Fibroblast of the aortic adventitia (primary cell): ENCODE measurements at places on chromosomes 12 and 14.
A peak's percentile ranks its signal among the peaks of the same experiment; 100 is the strongest.

DNA sequence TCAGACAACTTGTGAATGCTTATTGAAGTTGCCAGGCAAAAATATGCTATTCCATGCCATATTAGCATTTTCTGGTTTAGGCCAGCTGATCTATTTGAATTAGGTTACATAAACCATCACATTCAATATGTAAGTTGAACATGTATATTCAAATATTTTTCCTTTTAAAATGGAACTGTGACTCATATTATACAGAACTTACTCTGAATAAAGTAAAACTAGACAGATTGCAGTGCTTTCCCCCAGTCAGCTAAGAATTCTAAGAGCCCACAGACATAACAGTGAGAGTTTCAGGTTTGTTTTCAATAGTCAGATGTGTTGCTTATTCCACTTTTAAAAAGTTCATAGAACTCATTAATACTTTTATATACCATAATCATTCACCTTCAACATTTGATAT lies 119.8 kb downstream of the MGST1 start:
- DNase-seq: no peak

DNA sequence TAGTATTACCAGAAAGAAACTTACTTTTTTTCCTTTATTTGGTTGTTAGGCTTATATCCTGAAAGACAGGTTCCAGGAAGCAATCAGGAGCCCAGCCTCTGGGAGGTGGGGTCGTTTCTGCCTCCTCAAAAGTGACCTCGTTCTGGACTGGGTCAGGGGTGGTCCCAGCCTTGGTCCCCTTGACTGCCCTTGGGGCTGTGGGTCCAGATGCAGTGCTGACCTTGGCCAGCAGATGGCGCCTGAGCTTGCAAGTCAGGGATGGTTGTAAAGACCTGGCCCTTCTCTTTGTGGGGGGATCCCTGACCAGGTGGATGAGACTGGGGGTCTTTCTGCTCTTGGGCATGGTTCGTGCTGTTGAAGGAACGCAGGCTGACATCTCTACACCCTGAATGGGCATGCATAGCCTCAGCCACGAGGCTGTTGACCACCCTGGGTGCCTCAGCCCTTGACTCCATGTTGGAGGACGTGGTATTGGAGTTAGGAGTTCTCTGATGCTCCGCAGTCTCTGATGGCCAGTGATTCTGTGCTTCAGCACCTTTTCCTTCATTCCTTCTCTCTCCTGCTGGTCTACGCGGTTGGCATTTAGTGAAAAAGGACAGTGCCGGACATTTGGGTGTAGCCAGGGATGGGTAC lies 62.4 kb downstream of the ADCK1 start:
- DNase-seq: peak; percentile 69

DNA sequence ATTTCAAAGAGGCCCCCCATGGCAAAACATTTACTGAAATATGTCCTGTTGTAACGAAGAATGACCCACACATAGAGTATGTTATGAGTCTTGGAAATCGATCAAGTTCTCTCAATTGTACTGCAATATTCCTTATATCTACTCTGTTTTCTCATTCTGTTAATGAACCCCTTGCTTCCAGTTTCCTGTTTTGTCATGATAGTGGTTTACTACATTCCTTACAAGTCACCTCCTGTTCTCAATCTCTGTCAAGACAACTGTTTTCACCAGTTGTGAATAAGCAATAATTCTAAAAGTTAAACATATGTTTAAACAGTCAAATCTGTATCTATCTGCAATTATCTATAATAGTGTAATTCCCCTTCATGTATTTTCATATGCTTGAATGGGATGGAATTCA lies 16.4 kb upstream of the ARID2 start:
- peak; percentile 15 for DNase-seq

- no peak for DNase-seq
These were observed 331.8 kb downstream of the TMEM132D start for GRCh38 chr12:129571901-129572494.

DNA sequence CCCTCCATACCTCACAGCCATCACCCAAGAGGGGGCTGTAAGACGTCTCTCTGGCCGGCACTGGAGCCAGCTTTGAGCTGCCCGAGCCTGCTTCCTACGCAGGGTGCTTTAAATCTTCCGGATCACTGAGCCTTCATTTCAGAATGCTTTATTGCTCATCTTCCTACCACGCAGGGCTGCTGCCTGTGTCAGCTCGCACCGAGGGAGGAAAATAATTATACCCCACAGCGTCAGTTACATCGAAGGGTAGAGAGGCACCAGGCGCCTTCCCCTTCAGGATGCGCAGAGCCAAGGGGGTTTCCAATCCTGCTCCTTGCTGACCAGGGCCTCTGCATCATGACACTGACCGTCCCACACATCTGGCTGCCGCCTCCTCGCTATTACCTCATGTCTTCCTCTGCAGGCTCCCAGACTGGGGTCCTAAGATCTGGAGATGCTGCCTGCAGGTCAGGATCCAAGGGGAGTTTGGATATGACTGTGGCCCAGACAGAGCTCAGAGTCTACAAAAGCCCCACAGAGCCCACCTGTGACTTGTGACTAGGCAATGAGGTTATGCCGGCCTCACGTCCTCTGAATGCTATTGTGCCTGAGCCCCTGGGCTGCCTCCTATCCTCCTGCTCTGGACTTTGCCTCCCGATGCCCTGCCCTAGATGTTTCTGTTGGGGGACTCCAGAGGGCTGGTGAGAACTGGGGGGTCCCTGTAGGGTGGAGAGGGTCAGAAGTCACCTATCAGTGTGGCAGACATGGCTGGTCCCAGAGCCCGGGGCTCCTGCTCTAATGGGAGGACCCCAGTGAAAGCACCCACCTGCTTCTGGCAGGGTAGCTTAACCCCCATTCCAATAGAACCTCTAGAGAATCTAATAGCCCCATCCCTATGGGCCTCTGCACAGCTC lies 220.3 kb upstream of the RTL1 start:
- DNase-seq: no peak

DNA sequence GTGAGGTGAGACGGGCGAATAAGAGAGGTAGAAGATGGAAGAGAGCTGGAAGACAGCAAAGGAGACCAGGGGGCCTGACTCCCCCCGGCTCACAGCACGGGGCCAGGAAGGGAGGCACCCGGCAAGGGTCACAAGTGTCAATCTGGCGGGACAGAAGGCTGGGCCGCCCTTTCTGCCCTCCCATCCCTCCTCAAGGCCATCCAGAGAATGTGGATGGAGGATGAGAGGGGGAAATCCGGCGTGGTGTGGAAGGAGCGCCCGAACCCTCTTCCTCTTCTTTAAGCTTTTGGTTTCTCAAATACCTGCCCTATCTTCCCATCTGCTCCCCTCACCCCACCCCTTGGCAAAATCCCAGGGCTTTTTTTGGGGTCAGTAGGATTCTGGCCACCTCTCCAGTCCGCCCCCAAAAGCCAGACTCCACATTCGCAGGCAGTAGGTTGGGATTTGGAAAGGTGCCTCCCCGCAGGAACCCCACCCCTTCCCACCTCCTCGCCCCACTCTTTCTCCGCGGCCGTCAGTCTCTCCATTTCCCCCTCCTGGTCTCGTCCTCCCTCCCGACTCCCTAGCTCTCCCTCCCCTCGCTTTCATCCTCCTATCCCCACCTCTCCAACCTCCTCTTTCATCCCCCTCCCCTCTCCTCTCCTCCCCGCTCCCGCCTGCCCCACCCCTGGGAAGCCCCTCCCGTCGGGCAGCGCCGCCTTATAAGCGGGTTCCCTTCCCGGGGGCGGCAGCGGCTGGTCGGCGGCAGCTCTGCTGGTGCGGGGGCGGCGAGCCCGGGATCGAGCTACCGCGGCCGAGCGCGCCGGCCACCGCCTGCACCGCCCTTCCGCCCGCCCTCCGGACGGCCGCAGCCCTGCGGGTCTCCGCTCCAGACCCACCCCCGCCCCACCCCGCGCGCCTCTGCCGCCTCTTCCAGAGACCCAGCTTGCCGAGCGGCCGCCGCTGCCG lies at the start of gene PTMS:
PTMS (plus strand) TSS at position 730 of the 948 bp plus-strand sequence. CDS start 343 bp downstream, outside the sequence.
- DNase-seq: peak; percentile 94

DNA sequence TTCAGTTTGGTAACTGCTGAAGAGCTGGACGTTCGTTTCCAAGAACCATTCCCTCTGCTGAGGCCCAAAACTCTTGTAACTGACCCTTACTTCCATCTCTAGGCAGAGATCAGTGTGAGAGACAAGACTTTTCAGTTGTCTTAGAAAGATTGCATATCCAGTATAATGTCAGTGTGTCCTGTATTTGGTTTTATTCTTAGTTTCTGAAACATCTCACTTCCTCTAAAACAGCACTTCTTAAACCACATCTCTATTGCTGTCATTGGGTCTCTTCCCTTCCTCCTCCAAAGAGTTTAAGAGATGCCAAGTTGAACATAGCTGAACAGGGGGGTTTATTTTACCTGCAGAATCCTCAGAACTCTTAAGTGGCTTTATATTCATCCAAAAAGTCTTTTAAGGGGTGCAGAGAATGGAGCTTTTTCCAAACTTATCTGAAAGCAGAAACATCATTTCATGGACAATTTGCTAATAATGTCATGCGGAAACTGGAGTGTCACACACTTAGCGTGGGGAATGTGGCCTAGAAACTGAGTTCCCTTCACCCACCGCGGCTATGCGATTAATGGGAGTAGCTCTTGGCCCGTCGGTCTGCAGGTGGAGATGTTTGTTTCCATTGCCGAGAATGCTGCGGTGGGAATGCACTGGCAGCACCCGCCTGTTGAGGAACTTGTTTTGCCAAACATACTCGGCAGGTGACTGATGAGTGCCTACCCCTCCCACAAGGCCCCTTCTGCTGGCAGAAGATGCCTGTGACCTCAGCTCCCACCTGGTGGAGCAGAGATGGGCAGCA lies 148.2 kb downstream of the ADGRD1 start:
- DNase-seq: no peak

- DNase-seq: no peak
These were observed 312.0 kb downstream of the KCNC2 start for GRCh38 chr12:74897425-74898211.

DNA sequence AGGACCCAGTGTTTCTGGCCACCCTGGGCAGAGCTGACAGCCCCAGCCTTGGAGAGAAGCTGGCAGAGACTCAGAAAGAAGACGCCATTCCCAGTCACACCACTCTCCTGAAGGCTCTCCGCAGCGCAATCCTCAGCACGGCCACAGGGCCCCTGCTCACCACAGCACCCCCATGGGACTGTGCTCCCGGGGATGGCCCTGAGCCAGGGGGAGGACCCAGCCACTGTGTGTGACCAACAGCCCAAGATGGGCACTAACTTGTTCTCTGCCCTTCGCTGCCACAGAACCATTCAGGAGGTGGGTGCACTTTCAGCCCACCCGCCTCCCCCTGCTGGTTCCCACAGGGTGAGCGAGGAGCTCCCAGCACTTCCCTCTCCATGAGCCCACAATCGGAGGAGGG lies 57.1 kb downstream of the CCNK start:
- no peak for DNase-seq

DNA sequence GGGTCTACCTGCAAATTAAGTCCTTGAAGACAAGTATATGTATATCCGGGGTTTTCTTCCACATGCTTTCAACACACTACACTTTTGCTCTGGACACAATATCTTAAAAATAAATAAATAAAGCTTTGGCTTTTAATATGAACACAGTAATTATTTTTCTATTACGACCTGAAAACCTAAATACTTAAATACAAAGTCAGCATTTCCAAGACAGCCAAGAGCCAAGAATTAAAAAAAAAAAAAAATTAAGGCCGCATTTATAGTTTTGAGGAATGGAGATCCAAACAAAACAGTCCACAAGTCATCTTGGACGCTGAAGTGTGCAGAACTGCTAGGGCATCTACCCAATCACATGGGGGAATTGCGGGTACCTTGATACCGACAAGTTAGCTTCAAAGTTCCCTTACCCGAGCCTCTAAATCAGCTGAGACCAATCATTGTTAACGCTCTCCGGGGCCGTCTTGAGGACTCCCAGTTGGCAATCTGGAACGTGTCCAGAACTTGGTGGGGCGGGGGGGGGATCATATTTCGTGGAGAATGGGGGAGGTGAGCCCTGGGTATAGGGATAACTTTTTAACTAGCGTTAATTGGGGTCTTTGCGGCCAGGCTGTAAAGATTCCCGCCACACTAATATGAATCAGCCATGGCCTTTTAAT lies 731 bp upstream of the PCNX4 start:
- peak; percentile 84 for DNase-seq

DNA sequence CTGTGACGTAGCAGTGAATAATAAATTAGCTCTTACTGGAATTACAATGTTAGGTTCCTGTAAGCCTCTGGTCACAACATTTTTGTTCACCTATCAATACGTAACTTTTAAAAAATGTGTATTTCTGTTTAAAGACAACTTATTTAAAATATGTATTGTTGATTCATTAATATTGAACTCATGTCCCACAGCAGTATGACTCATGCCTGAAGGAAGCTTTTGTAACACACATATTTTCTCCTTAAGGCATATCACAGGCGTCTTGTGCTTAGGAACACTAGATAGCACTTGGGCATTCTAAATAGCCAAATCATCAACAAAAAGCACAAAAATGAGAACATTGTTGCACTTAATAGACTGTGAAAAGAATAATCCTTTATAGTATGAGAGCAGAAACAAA lies 92.5 kb downstream of the GPHN start:
- DNase-seq: peak; percentile 18

- no peak for DNase-seq
These were observed 34.4 kb upstream of the P2RX4 start for GRCh38 chr12:121175383-121176119.

DNA sequence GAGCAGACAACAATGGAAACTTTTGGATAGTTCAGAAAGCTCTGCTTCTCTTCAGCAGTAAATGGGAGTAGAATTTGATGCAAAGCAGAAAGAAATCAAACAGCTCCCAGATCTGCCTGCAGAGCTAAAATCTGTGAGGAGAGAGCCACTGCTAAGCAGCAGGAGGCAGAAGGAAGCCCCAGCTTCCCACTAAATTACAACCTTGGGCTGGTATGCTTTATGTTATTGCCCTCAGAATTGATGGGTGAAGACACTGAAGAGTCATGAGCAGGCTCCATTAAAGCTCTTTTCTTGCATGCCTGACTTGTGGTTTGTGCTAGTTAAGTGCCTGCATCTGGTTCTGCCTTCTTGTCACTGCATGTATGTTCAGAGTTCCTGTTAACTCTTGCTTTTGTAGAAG lies 8.4 kb downstream of the ZC2HC1C start:
- DNase-seq: no peak

DNA sequence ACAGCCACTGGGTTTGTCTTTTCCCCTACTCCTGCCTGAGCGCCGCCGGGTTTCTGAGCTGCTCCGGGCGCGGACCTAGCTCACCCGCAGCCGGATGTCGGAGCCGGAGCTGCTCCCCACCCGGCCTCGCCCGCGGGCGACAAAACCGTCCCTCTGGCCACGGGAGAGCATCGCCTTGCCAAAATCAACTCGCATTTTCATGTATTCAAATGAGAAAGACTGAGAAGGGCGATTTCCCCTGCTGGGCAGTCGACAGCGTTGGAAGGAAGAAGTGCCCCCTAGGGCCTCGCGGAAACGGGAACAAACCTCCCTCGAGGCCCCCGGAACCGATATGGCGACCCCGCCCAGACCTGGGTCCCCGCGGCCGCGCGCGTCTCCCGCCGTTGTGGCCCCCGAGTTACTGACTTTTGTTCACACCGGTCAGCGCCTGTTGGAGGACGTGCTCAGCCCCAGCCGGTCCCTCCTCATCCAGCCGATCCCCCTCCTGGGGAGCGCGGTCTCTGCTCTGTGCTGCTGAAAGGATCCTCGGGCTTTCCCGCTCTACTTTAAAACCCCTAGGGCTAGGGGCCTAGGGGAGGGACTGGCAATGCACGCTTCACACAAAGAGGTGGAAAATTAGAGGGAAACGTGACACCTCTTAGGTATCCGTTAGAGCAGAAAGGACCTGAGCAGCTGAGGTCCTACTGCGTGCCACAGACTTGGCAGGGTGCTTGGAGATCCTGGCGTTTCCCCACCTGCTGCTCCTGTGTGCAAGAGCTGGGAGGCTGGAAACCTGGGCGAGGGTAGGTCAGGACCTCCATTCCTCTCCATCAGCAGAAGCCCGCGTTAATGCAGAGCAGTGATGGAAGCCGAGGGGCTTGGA lies 4.3 kb downstream of the TTC6 start:
- no peak for DNase-seq
